Amniotic stem cell (primary cell): ENCODE measurements at places on chromosomes 6 and 20.

- DNase-seq, result no peak
Observed at GRCh38 chr20:36591854-36592641, 13.5 kb upstream of the RAB5IF start.

- DNase-seq, result no peak
Observed at GRCh38 chr6:104585646-104586045, 274.1 kb downstream of the HACE1 start.

- peak; percentile 35 for DNase-seq
Observed at GRCh38 chr6:129744201-129744879, 34.4 kb upstream of the ARHGAP18 start.

GRCh38 chr20:50070361-50070760, 42.6 kb downstream of the UBE2V1 start:
- DNase-seq, result no peak

DNA sequence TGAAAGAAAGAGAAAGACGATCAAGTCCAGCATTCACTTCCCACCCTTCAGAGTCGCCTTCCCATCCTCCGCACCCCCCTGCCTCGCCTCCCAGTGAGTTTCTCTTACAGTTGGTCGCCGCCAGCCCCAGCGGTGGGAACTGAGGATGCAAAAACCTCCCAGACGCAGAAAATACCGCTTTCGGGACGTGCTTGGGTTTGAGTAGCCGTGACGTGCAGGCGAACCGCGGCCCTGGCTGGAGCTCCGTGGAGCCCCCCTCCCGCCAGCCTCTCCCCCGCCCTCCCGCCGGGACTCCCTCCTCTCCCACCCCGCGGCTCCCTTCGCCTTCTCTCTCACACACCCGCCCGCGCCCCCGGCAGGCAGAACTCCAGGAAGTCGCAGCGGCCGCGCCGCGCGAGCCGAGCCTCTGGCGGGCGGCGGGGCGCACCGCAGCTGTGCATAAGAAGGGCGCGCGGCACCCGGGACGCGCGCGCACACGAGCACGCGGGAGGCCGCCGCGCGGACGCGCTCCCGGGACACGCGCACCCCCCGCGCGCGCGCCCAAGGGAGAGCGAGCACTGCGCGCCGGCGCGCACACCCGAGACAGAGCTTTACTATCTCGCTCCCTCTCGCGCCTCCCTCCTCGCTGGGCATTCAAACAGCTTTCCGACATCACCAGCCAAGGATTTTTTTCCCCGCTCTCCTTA, at the start of gene ADGRB3:
ADGRB3 (plus strand) TSS at position 557 of the 686 bp plus-strand sequence. CDS start 3,394 bp downstream, outside the sequence.
- DNase-seq, result no peak

DNA sequence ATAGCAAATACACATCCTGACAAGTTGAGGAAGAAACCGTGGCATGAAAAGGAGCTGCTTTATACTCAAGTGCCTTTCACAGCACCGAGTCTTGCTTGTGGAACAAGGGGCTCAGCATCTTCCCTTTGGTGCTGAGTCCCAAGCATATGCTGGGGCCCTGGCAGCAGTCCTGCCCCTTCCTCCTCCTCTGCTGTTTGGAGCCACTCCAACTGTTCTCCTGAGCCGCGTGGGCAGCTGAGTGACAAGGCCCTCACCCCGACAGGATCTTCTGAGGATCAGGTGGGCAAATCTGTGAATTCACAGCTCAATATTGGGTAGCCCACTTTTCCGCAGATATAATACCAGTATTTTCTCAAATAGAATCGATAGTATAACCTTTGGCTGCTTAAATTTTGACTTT, 24.7 kb downstream of the DACT2 start:
- no peak for DNase-seq

GRCh38 chr6:98044151-98044561, 761.1 kb upstream of the MMS22L start:
- DNase-seq, result no peak

DNA sequence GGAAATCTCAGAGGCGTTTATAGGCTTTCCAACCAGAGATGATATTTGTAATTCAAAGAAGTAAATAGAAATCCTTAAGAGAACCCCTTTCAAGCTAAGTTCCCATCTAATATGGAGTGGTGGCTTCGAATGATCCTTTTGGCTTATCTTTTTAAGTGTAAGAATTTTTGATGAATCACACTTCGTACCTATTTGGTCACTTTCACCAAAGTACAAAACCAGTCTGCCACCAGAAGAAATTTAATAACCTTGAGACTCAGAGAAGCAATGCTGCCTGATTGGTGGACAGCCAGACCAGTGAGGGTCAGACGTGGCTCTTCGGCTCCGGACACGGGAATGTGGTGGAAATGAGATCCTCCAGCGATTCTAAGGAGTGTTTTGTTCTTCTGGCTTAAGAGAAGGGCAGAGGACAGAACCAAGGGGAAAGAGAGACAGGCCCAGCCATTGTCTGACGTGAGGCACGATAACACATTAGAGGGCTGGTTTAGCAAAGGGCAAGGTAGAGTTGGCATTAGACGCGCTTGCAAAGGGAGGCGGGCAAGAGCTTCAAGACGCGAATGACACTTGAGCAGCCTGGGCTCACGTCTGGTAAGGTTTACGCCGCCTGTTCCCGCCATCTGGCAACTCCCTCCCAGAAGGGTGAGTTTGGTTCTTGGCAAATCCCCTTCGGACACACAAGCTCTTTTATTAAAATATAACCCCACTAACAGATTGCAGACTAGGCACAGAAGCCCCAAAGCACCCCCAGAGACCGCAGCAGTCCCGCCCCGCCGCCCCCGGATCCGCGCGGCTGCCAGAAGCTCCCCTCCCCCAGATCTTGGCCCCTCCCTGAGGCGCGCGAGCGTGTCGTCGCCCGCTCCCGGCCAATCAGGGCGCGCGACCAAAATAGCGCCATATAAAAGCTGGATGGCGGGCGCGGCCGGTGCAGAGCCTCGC, 50.0 kb upstream of the EZR start:
- no peak for DNase-seq

GRCh38 chr20:35886537-35886936, 67.8 kb downstream of the SCAND1 start:
- no peak for DNase-seq

GRCh38 chr6:87151781-87152525, 3.4 kb upstream of the ZNF292 start:
- no peak for DNase-seq

GRCh38 chr6:114158411-114158810, 184.4 kb downstream of the HS3ST5 start:
- no peak for DNase-seq

DNA sequence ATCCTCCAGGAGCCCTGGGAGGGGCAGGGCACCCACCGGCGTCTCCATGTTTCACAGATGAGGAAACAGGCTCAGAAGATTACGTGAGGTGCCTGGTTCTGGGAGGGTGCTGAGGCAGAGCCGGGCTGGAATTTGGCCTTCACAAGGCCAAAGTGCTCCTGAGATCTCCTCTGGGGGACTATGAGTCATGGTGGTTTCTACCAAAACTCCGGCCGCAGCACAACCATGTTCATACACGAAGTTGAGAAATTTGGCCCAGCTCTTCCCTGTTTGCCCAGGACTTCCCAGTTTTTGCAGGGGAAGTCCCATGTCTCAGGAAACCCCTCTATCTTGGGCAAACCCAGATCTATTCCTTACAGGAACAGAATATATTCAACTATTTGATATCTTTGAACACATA, 172.9 kb upstream of the CDYL start:
- DNase-seq, result no peak

DNA sequence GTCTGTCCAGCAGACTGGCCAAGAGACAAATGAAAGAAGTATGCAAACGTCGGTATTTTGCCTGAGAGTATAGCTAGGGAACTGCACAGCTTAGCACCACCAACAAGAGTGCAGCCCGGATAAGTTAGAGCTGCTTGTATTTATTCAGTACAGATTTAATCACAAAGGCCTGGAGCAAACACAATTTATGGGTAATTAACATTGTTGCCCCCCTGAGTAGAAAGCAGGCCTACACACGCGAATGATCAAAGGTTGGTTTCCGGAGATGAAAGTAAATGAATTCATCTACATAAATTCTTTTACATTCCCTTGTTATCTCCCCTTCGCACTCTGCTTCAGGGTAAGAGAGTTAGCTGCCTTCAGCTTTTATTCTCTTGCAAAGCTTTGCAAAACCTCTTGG, 24.7 kb upstream of the CRISP1 start:
- no peak for DNase-seq

GRCh38 chr20:23145281-23145700, 59.2 kb upstream of the CD93 start:
- DNase-seq, result peak; percentile 63

DNA sequence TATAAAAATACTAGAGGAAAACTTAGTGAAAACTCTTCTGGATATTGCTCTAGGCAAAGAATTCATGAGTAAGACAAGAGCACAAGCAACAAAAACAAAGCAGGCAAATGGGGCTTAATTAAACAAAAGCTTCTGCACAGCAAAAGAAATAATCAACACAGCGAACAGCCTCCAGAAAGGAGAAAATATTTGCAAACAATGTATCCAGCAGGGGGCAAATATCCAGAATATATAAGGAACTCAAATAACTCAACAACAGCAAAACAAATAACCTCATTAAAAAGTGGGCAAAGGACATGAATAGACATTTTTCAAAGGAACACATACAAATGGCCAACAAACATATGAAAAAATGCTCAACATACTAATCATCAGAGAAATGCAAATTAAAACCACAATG, 17.1 kb upstream of the HECA start:
- DNase-seq, result no peak

DNA sequence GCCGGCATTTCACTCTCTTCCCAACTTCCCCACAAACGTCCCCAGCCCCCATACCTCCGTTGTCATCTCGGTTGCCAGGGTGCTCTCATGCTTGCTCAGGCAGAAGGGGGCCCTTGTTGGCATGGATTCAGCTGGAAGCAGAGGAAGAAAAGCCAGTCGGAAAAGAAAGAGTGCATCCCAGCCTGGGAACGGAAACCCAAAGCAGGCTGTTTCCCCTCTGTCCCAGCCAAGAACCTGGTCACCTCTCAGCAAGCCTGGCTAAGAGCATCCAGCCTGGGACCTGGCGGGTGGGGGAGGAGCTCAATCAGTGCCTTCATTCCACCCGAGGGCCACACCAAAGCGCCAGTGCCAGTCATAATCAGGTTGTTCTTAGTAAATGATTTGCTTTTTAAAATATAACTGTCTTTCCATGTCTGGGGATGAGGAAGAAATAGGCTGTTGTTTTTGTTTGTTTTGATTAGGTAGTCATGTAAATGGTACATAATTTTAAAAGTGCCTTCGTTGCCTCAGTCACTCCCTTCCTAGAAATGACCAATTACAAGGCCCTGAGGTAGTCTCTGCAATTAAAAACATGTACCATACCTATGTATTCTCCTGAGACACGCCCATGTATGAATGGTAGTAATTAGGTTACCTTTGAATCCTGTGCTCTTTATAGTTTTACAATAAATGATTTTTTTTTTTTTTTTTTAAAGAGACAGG, 21.1 kb downstream of the CHMP4B start:
- no peak for DNase-seq

- no peak for DNase-seq
Observed at GRCh38 chr6:117149324-117149723, 116.0 kb upstream of the VGLL2 start.

GRCh38 chr6:2712102-2712501, 38.6 kb downstream of the MYLK4 start:
- DNase-seq, result no peak

- no peak for DNase-seq
Observed at GRCh38 chr20:34527016-34527415, 10.8 kb downstream of the DYNLRB1 start.

DNA sequence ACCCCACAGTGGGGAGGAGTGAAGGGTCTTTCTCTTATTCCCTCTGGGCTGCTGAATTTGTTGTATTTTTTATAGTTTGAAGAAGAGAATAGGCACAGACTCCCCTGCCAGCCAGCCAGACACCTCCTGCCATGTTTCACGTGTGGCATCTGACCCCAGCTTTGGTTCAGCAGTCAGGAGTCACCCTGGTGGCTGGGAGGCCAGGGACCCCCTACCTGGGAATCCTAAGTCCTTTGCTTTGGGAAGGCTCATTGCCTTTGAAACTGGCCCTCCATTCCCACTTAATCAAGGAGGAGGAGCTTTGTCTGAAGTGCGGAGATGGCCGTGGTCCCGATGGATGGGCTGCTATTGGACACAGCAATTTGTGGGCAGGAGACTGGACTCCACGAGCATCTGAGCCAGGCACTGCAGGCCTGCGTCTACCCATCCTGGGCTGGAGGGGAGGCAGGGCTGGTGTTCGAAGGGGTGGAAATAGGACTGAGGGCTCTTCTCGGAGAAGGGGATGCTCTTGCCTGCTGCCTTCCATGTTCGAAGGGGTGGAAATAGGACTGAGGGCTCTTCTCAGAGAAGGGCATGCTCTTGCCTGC, 196.1 kb downstream of the DLL1 start:
- DNase-seq, result no peak

DNA sequence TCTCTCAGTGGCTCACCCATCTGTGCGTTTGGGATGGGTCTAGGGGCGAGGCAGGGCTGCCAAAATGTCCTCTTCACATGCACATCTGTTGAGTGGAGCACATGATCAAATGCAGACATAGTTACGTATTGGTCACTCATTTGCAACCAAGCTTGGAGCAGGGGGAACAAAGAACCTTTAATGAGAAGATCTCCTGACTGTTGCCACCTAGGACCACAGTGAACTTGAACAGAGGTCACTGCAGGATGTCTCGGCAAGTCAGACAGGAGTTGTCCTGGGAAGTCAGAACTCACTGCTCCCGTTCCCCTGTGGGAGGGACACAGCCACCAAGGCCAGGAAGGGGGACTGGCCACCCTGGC, 73.4 kb downstream of the SSR1 start:
- DNase-seq, result no peak

- DNase-seq, result no peak
Observed at GRCh38 chr6:2646346-2646745, 104.4 kb downstream of the MYLK4 start.

DNA sequence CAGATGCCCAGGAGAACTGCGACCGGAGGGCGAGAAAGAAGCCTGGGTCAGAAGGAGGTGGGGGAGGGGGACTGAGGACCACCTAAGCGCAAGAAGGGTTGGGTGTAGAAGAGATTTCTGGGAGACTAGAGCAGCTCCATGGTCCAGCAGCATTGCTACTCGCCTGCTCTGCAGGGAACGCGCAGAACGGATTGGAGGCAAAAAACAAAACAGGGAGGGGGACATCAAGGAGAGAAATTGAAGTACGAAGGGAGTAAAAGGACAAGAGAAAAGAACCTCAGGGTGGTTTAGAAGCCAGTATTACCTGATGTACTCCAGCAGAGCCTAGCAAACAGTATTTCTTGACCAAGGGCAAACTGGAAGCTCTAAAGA, 537 bp upstream of the GABBR1 start:
- no peak for DNase-seq

GRCh38 chr6:53814353-53814752, 19.5 kb downstream of the LRRC1 start:
- no peak for DNase-seq
